CD4-positive, alpha-beta T cell treated with Interleukin-17A for 1 hour (primary cell): ENCODE measurements at places on chromosomes 1 and 21.
A peak's percentile ranks its signal among the peaks of the same experiment; 100 is the strongest.

- no peak for DNase-seq
These were observed 982 bp downstream of the SCCPDH start for GRCh38 chr1:246725191-246725590.

GRCh38 chr1:2199042-2199810, 4.7 kb upstream of the FAAP20 start:
- DNase-seq, result peak; percentile 93

- DNase-seq, result no peak
These were observed 682 bp upstream of the RWDD3 start for GRCh38 chr1:95233319-95233736.

- DNase-seq, result no peak
These were observed 105.9 kb upstream of the EDEM3 start for GRCh38 chr1:184860535-184860934.

GRCh38 chr1:30138891-30139290, 584.5 kb downstream of the MATN1 start:
- no peak for DNase-seq

DNA sequence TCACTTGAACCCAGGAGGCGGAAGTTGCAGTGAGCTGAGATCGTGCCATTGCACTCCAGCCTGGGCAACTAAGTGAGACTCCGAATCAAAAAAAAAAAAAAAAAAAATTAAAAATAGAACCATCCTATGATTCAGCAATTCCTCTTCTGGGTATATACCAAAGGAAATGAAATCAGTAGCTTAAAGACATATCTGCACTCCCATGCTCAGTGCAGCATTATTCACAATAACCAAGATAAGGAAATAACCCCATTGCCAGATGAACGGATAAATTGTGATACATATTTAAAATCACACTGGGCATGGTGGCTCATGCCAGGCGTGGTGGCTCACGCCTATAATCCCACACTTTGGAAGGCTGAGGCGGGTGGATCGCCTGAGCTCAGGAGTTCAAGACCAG, 23.8 kb downstream of the ALDH9A1 start:
- no peak for DNase-seq

GRCh38 chr1:204190212-204191211, 5.8 kb downstream of the KISS1 start:
- DNase-seq, result no peak

DNA sequence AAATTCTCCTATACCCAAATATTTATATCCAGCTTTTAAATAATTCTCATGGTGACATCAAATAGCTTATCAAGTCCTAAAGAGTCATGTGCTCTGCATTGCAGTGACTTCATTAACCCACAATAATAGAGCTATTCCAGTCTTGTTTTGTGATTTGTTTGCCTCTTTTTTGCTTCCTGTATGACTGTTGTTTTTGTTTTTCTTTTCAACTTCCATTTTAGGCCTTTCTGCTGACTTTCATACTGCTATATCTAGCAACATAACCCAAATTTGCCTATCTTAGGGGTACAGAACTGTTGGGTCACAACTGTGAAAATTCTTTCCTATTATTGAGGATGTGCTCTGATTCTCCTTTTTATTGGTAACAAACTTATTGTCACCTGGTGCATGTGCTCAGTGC, 30.3 kb downstream of the SPATA17 start:
- no peak for DNase-seq

DNA sequence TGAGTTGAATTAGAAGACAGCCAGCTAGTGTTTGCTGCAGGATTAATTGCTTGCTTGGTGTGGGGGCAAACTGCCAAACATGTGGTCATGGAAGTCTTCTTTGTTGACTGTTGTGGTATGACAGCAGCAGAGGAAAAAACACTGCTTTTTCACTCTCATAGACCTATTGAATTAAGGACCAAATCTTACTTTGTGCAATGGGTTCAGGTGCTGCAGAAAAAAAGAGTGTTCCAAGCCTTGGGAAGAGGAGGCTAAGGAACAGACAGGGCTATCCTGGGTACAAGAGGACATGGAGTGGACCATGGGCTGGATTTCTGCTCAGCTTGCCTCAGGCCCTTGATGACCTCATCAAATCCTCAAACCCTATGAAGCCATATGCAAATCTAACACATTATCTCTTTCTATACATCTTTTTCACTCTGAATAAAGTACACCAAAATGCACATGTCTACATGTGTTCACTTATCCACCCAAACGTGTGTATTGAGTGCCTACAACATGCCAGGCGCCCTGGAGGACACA, 61.5 kb downstream of the SIPA1L2 start:
- no peak for DNase-seq

DNA sequence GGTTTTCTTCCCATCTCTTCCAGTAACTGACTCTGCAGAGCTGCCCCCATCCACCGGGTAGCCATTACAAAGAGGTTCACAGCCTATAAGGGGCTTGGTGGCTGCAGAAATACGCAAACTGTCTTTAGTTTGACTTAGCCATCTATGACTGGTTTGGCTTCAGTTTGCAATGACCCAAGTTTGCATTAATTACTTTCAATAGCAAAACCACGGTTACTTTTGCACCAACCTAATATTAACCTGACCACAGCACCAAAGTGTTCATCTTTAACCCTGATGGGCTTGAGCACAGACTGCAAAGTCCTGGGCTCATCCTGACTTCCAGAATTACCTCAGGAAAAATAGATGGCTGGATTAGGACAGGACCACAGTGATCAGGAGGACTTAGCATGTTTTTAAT, 2.2 kb upstream of the HAO2 start:
- no peak for DNase-seq

- DNase-seq, result no peak
These were observed 488 bp downstream of the SLC35D1 start for GRCh38 chr1:67053535-67053784.
